ENCODE measurements at places on chromosomes 4 and X.
A peak's percentile ranks its signal among the peaks of the same experiment; 100 is the strongest.

- DNase-seq, result no peak
Observed at GRCh38 chr4:15396157-15396800, 31.6 kb upstream of the C1QTNF7 start.

GRCh38 chr4:149466446-149466845 is 349.2 kb downstream of the IQCM start:
- DNase-seq, result no peak

- no peak for DNase-seq
Observed at GRCh38 chrX:147738265-147738664, 173.5 kb upstream of the FMR1 start.

DNA sequence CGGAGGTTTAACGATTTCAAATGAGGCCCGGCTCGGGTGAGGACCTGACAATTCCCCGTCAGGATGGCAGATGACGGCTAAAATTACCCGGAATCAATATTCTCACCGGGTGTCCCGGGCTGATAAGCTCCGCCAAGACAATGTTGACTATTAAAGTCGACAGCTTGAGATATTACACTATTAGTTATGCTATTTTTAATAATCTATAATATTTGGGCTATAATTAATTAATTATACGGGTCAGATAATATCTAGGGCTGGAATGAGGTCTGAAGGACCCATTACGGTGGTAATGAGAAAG is 9.4 kb upstream of the NKX1-1 start:
- DNase-seq, result no peak

GRCh38 chrX:65990702-65991101 is 49.2 kb downstream of the VSIG4 start:
- no peak for DNase-seq

DNA sequence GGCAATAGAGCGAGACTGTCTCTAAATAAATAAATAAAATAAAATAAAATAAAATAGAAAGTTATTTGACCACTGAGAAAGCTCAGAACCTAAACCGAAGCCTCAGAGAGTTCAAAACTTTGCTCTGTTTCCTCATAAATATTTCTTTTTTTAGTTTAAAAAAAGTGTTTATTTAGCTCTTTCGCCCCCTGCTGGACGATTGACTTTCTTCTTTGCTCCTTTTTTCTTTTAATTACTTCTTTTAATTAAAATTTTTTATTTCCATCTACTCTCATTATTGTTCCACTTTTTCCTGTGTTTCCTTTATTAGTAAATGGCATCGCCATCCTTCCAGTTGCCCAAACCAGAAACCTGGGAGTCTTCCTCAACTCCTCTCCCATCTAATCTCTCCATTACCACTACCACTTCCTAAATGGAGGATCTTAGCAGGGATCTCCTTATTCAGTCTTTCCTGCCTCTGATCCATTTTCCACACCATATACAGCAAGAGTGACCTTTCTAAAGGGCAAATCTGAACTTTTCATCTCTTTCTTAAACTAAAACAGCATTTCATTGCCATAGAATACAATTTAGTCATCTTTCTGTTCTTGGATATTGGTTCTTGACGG is 728 bp upstream of the IL13RA2 start:
- DNase-seq, result no peak

DNA sequence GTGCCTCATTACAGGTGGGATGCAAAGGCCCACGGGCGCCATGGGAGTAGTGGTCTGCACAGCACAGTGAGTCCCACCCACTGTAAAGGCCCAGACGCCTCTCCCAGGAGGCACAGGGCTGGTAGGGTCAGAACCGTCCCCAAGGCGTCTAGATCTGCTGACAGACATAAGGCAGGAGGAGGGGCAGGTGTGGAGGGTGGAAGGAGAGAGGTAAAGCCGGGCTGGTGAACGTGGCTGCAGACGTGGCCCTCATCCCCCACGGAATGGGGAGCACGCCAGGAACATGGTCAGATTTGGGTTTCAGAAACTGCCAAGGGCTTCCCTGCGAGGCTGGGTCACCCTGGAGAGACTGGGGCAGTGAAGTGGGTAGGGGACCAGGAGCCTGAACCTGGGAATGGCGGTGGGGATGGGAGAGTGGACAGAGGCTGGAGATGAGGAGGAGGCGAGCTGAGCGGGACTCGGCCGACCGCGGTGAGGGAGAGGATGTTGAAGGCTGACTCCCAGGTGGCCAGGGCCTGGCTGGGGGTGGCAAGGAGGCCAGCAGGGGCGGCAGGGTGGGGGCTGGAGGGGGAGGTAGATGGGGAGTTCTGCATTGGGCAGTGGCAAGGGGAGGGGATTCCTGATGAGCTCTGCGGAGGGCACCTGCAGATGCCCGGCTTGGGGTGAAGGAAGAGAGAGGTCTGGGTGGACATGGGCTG is 184.9 kb downstream of the AFAP1 start:
- DNase-seq, result no peak

- DNase-seq, result no peak
Observed at GRCh38 chrX:100649550-100650356, 5.8 kb downstream of the SRPX2 start.

DNA sequence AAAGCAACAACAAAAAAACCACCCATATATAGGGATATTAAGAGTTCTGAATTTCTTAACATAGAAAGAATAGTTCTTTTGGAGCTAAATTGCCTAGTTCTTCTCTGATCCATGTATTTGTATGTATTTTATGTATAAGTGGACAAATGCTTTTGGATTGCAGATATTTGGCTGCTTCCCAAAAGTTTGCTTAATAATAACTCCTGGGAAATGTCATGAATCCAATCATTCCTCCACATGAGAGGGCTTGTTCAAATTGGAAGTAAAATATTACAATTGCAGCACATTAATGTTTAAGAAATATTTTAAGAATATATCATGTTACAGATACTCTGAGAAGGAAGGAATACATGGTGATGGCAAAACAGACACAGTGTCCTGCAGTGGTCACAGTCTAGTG is 71.5 kb upstream of the PAGE3 start:
- DNase-seq, result no peak

GRCh38 chrX:471281-471680 is 84.6 kb upstream of the PPP2R3B start:
- DNase-seq, result no peak

DNA sequence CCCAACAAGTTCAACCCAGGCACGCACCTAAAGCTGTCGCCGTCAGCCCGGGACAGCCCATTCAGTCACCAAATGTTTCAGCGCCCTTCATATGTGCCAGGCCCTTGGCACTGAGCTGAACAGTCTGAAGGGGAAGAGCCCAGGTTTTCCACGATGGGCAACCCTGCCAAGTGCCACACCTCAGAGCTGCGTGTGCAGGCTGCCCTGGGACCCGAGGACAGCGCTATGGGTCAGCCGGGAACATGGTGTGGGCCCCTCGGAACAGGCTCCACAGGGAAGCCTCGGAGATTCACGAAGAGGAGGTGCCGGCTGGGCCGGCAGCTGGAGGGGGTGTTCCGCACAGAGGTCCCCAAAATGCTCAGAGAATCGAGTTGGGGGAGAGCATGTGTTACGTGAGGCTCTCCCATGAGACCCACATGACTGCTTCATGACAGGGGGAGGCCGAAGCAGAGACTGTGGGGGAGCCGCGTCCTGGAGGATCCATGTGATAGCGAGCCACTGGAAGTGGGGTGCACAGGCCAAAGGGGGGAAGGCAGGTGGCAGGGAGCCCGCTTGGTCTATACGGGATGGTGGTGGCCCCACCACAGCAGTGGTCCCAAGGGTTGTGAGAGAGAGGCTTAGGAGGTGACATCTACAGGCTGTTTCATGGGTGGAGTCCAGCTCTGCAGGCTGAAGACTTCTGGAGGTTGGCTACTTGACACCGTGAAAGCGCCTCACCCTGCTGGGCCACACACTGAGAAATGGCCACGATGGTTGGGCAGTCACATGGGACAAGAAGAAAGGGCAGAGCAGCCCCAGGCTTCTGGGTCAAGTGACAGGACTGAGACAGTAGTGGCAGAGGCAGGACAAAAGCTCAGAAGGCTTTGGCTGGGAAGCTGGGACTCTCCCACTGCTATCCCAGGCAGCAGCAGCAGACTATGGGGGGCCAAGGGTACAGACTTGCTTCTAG is 14.2 kb downstream of the BCAP31 start:
- no peak for DNase-seq

GRCh38 chr4:177809791-177810190 is 367.6 kb upstream of the AGA start:
- DNase-seq, result no peak

DNA sequence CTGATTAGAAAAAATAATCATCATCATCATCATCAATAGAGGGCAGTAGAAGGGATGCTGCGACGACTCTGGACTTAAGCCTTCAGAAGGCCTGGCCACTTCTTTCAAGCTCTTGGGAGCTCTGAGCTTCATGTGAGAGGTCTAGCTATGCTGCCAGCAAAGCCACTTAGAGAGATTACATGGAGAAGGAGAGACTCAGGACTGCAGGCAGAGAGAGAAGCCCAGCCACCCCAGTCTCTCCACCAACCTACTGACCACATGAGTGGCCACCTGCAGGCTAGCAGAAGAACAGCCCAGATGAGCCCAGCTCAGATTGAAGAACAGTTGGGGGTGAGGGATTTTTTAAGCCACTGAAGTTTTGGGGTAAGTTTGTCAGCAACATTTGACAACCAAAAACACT is 17.1 kb upstream of the TMEM150C start:
- DNase-seq, result no peak

DNA sequence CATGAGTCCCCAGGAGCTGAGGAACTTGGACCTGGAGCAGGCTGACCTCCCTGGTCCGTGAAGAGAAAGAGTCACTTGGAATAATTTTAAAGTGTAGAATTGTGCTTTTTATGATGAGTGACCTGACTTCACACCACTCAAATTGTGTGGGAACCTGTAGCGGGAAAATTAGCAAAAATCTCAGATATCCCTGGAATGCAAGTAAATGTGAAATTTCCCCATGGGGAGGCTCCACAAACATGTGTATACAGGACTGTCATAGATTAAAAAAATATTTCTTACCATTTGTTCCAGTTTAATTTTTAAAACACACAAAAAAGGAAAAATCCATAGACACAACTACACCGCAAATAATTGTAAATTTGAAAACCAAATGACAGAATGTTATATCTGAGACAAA is 1079.6 kb upstream of the PABPC4L start:
- DNase-seq, result no peak

- peak; percentile 40 for DNase-seq
Observed at GRCh38 chr4:128228845-128229795, 58.5 kb downstream of the PGRMC2 start.

- no peak for DNase-seq
Observed at GRCh38 chr4:85734424-85734831, 259.5 kb downstream of the ARHGAP24 start.

- DNase-seq, result no peak
Observed at GRCh38 chrX:136542281-136542680, 10.3 kb downstream of the VGLL1 start.

GRCh38 chr4:87109121-87109520 is 111.3 kb downstream of the KLHL8 start:
- DNase-seq, result no peak

DNA sequence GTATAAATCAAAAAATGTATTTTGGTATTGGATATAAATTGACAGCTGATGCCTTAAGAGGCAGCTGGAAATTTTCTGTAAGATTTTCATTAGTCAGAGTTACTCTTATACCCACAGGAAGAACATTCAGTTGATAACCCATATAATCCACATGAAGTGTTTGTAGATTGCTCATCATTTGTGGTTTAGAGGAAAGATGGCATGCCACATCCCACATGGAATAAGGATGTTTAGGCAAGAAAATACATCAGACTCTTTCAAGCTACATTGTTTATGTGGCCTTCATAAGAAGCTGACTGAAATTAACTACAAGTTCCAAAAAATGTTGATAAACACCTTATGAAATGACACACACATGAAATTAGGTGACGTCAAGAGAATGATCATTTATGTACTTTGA is 56.6 kb downstream of the AREG start:
- no peak for DNase-seq

GRCh38 chr4:10891866-10892265 is 207.3 kb upstream of the CLNK start:
- peak; percentile 1 for DNase-seq

GRCh38 chrX:47687263-47687662 is 28.3 kb upstream of the UXT start:
- DNase-seq, result no peak

DNA sequence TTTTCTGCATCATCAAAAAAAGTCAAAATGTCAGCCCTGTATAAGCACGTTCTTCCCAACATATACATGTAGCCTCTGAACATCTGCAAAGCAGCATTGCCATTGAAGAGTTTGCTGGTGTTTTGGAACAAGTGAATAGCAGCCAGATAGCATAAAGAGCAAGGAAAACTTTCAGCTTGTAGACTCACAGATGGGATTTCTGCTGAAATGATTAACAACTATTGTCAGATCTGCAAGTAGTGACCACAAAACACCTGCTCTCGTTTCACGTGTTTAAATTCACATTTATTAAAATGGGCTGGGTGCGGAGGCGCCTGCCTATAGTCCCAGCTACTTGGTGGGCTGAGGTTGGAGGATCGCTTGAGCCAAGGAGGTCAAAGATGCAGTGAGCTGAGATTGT is 123.7 kb downstream of the SPRY1 start:
- no peak for DNase-seq

DNA sequence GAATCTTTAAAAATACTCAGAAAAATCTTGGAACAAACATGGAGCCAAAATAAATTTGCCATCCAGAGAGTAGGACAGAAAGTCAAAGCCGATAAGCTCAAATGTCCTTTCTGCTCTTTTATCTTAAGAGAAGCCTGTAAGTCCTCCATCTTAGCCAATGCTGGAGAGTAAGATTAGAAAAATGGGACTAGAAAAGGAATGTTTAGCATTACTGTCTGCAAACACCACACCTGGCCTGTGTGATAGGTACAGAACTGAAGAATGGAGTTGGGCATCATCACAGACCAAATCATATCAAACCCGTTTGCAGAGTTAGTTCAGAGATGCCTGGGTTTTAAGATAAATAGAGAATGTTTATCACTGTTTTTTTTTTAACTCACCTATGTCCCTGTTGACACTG is 10.5 kb upstream of the SLC39A8 start:
- DNase-seq, result no peak

DNA sequence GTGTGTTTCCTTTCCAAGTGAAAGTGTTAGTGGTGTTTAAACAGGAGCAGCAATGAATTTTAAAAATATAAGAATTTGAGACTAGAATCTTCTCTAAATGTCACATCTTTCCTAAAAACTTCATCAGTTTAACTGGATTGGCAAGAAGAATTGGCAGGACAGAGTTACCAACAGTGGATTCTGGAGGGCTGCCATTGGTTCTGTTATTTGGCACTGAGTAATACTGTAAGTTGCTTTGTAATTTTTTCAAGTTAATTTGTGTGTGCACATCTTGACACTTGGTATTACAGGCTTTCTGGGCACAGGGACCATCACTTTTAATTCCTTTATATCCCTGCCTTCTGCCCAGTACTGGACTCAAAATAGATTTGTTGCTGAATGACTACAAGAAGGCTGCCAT is 4.5 kb upstream of the GPRIN3 start:
- DNase-seq, result no peak

DNA sequence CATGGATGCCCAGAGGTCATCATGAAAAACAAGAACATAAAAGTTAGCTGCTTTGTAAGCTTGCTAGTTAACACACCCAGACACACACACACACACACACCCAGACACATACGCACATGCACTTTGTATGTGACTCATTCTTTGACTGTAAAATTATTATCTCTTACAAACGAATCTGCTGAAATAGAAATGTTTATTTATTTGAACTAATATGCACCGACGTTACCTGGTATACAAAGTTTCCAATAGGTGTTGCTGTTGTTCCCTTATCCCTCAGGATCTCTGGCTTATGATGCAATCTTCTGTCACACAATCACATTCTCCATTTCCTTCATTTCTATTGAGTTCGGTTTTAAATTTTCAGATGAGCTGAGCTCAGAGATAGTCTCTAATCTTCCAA is 209.3 kb downstream of the PTTG2 start:
- no peak for DNase-seq
